ENCODE measurements at places on chromosomes 6 and 20.

DNA sequence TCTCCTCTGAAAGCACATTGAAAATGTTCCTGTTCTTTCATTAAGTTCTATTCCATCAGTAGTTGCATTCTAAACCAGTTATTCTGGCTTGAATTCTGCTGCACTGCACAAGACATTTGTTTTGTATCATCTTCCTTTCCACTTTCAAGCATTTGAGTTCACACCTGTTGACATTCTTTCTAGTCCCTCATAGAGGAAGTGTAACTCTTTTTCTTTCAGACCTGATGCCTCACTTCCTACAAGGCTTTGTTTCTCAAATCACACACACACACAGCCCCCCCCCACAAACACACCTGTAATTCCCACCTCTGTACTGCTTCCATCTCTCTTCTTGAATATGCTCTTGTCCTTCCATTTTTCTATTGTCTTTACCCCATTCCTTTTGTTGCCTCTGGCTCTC lies 50.9 kb downstream of the CCN2 start:
- no peak for DNase-seq

DNA sequence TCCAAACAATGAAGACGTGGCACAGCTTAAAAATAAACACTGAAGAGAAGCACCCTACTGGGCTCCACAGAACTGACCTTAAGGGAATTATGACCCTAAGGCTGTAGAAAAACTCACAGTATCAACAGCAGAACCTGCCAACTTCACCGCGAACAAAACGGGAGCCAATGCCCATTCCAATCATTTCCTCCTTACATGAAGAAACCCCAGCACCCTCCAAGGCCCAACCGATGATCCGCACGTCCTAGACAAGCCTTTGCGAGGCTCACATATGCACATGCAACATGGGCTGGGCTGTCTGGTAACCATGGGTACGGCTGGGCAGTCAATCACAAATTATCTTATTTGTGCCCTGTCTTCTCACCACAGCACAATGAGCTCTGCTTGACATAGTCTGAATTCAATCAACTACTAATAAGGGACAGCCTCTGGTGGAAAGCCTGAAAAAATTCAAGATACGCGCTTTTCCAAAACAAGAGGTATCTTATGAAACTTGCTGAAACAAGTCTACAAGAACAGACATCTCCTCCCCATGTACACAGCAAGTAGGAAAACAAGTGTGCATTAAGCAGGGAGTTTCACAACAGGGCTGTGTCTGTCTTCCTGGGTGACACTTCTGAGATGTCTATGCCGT lies 1.7 kb downstream of the DIDO1 start:
- no peak for DNase-seq

DNA sequence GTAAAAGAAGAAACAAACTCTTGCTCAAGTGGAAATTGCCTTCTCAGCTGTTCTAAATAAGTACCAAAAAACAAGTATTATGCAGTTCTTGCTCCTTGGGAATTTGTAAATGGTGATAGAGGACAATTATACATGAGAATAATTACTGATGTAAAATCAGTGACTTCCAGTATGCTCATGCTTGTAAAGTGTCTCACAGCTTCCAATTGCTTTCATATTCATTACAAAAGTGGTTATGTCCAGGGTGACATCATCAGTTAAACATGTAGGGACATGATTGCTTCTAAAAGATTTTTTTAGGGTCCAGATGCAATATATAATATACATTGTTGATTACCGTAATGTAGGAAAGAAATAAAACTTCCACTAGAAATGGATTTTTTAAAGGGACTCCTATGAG lies 122.8 kb upstream of the B3GAT2 start:
- no peak for DNase-seq

- no peak for DNase-seq
These were observed 3.0 kb downstream of the HLA-E start for GRCh38 chr6:30491991-30492952.

DNA sequence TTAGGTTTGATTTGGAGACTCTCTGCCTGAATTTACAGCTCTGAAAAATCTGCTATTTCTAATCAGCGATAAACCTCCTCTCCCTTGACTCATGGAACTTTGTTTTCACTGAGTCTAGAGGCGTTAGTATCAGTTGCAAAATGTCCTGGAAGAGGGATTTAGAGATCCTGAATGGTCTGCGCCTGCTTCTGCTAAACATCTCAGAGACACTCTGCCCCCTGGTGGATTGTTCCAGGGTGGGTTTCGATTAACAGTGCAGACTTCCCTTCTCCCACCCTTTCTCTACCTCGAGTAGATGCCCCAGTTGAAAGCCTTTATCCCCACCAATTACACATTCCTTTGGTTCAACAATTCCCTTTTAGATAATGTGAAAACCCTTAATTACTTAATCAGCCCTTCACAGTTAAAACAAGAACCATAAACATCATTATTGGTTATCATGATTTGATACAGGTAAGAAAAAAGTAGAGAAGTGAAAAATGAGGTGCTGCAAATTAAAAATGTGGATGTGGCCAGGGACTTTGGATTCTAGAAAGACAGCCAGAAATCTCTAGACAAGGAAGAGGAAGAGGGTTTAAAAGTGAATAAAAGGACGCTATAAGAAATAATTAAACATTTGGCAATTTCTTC lies 5.5 kb downstream of the HTR1B start:
- no peak for DNase-seq
